ENCODE measurements at places on chromosomes 2 and 18. TPM values are rescaled to one million over a fixed set of nuclear protein-coding genes. Genes with fewer than 3 reads are reported as not detected.

GRCh38 chr2:151979694-151980093, 119.2 kb downstream of the CACNB4 start:
- DNase-seq = no peak

GRCh38 chr2:26088038-26088643, 54.3 kb downstream of the RAB10 start:
- DNase-seq = no peak

GRCh38 chr2:120833127-120833675, 97.5 kb downstream of the GLI2 start:
- DNase-seq = no peak

- DNase-seq = no peak
Measured at GRCh38 chr2:71530641-71531332, 77.4 kb downstream of the DYSF start.

- DNase-seq = no peak
Measured at GRCh38 chr2:240983361-240983995, 14.9 kb upstream of the SNED1 start.

- DNase-seq = no peak
Measured at GRCh38 chr2:240591784-240592183, 5.2 kb downstream of the CAPN10 start.

DNA sequence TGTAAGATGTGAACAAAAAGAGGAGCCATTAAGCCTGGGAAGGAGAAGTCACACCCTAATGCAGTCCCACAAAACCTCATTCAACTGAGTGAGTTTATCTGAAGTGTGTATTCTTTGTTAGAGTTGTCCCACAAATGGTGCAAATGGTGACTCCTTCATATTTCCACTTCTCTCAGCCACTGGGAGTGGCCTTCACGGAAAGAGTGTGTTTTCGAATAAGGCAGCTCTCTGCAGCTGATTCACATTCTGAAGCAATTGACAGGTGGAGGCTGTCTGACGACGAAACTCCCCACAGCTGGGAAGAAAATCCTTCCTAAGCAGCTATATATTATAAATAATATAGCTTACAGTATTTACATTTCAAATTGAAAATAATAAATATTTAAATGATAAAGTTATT, 318.8 kb upstream of the TMEFF2 start:
- DNase-seq = no peak

DNA sequence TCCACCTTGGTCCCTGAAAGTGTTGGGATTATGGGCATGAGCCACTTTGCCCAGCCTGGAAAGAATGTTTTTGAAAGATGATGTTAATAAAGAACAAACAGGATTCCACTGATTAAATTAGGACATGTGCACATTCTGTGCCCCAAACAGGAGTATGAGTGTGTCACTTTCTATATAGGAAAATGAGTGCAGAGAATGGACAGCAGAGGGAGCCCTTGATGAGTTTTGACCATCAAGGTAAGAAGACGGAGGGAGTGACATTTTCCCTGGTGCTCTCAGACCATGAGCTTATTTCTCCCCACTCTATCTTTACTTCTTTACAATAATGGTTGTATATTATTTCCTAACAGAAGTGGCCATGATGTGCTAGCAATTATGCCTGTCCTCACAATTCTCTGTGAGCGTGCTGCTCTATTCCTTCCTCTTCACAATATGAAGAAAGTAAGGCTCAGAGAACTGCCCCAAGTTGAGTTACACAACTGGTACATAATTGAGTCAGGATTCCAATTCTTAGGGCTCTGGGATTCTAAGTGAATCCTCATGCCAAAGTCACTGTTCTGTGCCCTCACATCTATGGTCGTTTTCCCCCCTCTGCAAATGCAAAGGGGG, 20.6 kb downstream of the RPL37A start:
- peak; percentile 75 for DNase-seq

The LAMA1 gene
- 26.0 TPM for polyA plus RNA-seq

The ROCK2 gene
- 28.2 TPM for polyA plus RNA-seq

The IL1A gene
- 0.51 TPM for polyA plus RNA-seq

The ICOS gene
- polyA plus RNA-seq = not detected

The SPEG gene
- 32.8 TPM for polyA plus RNA-seq

The CD8B2 gene
- polyA plus RNA-seq = not detected
